Left cardiac atrium (tissue), 4 donors: ENCODE measurements at places on chromosomes 4 and X. TPM values are rescaled to one million over a fixed set of nuclear protein-coding genes. Genes with fewer than 3 reads are reported as not detected.

DNA sequence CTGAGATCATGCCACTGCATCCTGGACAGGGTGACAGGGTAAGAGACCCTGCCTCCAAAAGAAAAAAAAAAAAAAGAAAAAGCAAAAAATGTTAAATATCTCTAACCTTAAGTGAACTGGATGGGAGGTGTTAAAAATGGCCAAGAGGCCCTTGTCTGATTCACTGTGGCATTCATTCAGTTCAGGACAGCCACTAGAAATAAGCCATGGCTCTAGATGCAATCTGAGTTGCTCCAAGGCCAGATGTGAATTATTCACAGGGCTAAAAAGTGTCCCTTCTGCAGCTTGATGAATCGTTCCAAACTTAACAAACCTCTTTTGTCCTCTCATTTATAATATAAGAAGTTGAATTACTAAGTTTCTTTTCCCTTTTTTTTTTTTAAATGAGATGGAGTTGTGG is 63.7 kb upstream of the FBXW7 start:
- no peak for DNase-seq

- DNase-seq, result no peak
Measured at GRCh38 chrX:42437211-42437610, 340.8 kb downstream of the PPP1R2C start.

- DNase-seq, result no peak
Measured at GRCh38 chrX:23908219-23909004, 606 bp downstream of the CXorf58 start.

Gene PRDM5
- 8.2 TPM for total RNA-seq

Gene USP17L19
- not detected for total RNA-seq

- no peak for DNase-seq
Measured at GRCh38 chr4:145498430-145498829, 16.8 kb downstream of the SMAD1 start.

DNA sequence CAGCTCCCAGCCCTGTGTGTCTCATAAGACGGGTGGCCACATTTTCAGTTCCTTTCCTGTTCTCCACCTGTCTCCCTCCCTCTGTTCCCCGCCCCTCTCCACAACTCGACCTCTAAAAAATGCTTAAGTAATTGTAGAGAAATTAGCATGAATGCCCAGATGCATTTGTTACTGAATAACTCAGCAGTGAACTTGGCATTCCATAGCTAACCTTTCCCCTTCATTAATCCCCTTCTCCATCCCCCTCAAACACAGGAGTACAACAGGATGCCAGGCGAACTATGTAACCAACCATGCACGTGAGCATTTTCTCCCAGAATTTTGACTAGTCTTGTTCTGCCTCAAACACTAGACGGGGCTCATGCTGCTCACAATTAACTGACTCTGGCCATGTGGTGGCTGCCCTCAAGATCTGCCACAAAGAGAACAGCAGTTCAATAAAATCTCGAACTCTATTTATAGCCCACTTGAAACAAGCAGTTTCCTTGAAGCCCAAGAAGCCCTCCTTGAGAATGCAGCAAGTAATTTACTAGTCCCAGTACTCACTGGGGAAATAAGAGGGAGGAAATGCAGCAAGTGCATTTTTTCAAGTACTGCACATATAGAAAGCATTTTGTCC is 351.2 kb downstream of the ARHGAP24 start:
- DNase-seq, result no peak

DNA sequence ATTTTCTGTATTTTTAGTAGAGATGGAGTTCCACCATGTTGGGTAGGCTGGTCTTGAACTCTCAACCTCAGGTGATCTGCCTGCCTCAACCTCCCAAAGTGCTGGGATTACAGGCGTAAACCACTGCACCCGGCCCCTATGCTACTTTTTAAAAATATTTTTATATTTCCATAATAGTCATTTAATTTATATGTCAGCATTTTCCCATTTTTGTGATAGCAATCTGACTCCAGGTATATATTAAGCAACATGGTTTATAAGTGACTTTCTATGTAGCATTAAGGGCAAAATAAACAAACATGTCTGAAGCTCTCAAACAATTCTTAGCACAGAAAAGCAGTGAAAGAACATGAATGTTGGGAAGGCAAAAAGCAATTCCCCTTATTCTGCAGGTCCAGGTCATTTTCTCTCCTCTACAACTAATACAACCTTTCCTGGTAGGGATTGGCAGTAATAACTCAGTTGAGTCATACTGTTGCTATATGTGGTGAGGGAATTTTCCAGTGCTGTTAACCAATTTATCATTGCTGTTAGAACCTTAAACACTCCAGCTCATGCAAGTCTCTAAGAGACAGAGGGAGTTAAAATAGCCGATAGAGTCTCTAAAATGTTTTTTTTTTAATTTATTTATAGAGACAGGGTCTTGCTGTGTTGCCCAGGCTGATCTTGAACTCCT is 24.0 kb downstream of the SMIM14 start:
- DNase-seq, result no peak

DNA sequence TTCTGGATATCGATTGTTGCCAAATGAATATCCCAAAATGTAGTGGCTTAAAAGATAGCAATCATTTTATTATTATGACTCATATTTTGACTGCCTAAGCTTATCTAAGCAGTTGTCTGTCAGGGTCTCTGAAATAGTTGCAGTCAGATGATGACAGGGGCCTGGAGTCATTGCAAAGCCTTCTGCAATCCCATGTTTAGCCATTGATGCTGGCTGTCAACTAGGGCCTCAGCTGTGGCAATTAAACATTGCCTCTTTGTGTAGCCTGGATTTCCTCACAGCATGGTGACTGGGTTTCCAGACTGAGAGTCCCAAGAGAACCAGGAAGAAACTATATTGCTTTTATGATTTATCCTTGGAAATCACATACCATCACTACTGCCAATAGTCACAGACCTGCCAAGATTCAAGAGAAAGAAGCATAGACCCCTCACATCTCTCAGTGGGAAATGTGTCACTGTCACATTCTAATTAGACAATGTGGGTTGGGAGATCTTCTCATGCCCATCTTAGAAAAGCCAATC is 227.3 kb upstream of the NOCT start:
- no peak for DNase-seq

DNA sequence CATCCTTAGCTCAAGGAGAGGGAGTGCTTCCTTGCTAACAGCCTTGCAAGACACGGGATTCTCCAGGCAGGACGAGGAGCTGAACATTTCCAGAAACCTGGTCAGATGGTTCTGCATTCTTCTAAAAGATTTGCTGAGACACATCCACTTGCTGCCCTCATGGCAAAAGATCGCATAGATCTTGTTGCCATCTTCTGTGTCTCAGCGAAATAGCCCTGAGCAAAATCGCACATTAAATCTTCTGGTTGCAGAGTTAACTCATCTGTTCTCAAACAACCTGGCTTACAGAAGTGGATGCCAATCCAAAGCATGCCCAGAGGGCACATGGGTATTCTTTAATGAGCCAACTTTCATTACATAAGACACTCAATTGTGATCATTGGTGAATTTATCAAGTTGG is 167.5 kb downstream of the PRKX start:
- DNase-seq, result no peak

Gene OPN1MW3
- not detected for total RNA-seq

GRCh38 chrX:150940844-150941495 is 42.2 kb upstream of the HMGB3 start:
- no peak for DNase-seq

- no peak for DNase-seq
Measured at GRCh38 chrX:19956923-19957322, 33.9 kb downstream of the BCLAF3 start.

Gene SYP
- total RNA-seq, result 1.8 TPM

- DNase-seq, result no peak
Measured at GRCh38 chr4:127993151-127993550, 27.9 kb downstream of the ABHD18 start.

DNA sequence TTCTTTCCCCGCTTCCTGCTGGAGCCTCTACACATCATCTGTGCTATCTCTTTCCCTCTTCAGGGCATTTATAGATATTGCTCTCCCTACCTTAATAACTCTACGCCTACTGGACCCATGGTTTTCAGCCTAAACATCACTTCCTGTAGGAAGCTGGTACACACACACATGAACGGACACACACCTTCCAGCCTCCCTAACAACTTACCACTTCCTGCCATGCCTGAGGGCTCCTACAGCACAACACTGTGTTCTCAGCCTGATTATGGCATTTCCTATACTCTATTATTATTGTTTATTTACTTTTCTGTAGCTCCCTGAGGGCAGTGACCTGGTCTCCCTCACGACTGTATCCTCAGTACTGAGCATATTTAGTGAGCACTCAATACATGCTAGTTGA is 163.6 kb upstream of the MAP3K15 start:
- DNase-seq, result no peak

DNA sequence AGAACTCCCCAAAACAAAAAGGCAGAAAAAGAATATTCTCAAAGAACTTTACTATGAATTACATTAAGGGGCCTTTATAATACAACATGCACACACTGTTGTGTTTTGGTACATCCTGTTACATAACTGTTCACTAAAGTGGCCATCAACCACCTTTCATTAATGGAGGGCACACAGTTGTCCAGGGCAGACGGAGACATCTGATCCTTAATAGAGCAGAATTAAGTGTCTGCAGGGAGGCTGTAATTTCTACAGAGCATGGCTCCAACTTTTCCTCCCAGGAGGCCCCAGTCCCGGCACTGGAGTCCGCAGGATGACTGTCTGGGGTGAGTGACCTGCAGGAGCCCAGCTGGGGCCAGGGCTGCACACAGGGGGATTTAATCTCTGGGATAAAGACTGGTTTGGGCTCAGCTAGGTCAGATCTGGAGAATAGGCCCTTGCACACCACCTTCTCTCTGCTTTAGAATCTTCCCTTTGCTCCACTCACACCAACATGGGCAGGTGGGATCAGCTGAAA is 233.4 kb downstream of the MAML3 start:
- no peak for DNase-seq

DNA sequence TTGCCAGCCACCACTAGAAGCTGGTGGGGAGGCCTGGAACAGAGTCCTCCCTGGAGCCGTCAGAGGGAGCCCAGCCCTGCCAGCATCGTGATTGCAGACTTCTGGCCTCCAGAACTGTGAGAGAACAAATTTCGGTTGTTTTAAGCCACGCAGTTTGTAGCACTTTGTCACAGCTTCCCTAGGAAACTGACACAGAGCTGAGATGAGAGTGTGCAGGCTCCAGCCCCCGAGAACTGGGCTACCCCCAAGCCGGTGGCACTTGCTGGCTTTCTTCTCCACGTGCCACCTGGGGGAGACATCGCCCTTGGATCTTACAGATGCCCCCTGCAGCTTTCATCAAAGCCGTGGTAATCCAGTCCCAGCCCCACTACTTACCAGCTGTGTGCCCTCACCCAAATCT is 83.7 kb downstream of the PPP2R2C start:
- no peak for DNase-seq

DNA sequence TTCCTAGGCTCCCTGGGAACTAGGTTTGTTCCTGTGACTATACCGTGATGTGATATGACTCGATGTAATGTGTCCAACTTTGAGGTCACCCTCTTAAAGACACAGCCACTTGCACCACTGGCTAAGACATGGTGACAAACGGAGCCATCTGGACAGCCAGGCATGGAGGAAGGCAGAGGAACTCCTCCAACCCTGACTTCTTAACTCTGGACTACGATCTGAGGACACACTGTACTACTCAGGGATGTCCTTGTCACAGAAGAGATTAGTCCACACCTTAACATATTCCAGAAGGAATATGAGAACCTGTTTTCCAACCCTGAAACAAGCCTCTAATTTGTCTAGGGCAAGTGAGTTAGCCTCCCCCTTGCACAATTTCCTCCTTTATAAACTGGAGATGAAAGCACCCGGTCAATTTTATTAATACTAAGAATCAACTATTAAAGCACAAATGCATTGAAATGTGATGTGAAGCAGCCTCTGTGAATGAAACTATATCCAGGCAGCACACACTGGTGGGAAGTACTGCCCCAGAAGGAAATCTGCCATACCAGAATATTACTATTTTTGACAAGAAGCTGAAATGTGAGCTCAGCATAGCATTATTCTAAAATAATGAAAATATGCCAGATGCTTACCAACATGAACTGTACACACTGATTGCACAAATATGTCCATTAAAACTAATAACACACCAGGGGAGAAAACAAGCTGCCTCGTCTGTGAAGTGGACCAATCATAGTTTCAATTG is 47.3 kb downstream of the TSPAN5 start:
- DNase-seq, result no peak

DNA sequence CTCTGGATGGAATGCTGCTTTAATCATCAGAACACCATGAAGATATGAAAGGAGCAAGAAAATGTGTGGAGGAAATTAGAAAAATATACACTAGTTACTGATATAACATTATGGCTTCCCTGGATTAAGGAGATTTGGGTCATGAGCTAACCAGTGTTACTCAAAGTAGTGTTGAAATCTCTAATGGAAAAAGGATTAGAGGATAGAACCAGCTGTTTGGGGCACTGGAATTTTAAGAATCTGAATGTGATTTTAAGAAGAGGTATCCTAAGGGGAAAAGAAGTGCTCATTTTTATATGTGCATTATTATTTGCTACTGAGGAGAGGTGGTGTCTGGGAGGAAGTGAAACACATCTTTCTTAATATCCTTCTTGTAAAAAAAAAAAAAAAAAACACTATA is 164.1 kb upstream of the PPARGC1A start:
- no peak for DNase-seq

DNA sequence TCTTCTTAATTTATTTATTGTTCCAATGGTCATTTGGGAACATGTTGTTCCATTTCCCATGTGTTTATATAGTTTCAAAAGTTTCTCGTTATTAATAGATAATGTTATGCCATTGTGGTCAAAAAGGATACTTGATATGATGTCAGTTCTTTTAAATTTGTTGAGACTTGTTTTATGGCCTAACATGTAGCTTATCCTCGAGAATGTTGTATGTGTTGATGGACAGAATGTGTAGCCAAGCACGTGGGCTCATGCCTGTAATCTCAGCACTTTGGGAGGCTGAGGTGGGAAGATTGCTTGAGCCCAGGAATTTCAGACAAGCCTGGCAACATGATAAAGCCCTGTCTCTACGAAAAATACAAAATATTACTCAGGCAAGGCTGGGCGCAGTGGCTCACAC is 168.5 kb upstream of the USP38 start:
- DNase-seq, result no peak

Gene RPS6KA3
- 31.0 TPM for total RNA-seq

DNA sequence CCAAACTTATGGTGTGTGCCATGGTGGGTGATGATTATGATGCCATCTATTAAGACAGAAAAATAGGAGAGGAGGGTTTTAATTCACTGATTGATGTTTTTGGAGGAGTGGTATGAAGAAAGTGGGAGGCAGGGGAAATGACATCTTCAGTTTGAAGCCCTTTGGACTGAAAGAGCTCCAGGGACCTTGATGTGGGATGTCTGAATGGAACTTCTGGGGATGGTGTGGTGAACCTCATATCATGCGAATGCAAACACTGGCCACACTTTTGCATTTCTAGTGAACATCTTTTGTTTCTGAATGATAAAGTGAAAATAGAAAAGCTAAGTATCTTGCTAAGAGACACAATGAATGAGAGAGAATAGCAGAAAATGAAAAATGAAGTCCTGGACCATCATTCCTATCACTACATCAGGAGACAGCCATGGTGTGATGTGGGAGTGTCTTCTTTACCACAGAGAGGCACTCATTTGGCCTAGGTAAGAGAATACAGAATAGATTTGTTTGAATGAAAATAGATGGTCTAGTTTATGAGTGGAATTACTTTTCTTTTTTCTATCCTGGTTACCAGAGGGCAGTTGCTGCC is 123.5 kb downstream of the ZNF827 start:
- no peak for DNase-seq

GRCh38 chr4:107650251-107650650 is 69.8 kb downstream of the PAPSS1 start:
- no peak for DNase-seq
